NCI-H524 (cell line): ENCODE measurements at places on chromosomes 12 and 14.

GRCh38 chr12:58564721-58565120 lies 355.6 kb downstream of the LRIG3 start:
- DNase-seq: no peak

GRCh38 chr12:122969676-122970075 lies 3.4 kb upstream of the ABCB9 start:
- no peak for DNase-seq

GRCh38 chr14:56358275-56358674 lies 221.3 kb upstream of the TMEM260 start:
- DNase-seq: no peak

- no peak for DNase-seq
Observed at GRCh38 chr14:31166271-31166561, 41.4 kb downstream of the HECTD1 start.

DNA sequence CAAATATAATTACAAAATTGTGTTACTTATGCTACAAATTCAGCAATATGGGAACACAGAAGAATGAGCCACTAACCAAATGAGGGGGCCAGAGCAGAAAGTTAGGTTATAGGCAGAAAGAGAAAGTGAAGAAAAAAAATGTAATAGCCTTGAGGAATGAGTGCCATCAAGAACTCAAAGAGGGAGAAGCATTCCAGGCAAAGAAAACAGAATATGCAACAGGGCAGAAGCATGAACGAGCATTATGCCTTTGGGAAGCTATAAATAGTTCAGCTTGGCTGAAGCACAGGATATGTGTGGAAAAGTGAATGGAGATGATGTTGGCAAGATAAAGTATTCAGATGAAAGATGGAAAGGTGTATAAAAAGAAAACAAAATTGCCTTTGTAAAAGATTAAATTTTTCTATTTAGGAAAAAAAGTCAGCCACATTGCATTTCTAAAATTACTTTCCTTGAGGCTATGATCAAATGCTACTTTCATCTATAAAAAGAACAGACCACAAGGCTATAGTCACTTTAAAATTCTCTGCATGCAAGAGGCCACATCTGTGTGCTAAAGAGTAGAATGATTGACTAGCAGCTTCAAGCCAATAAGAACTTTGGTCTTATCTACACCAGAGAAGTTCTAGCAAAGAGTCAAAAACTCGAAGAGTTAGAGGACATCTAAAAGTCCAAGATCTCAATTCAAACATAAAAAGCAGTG lies 193.6 kb upstream of the GARIN6 start:
- DNase-seq: no peak

GRCh38 chr12:57522887-57523705 lies 472 bp downstream of the MBD6 start:
- peak; percentile 48 for DNase-seq

- DNase-seq: no peak
Observed at GRCh38 chr12:130097342-130097741, 64.9 kb upstream of the FZD10 start.

- DNase-seq: no peak
Observed at GRCh38 chr14:96808619-96809406, 11.6 kb downstream of the VRK1 start.

DNA sequence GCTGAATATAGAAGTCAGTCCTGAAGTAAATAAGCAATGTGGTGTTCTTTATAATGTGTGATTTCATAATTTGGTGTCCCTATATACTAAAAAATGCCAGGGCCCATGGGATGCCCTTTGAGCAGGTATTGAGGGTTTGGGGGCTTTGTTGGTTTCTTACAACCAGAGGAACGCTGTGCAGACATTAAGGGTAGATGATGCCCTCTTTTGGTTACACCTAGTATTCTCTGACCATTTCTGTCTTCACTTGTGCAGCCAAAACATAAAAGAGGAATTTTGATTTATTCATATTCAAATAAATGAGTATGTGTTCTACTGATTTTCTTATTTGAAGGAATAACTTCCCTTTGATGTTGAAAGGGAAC lies 3.0 kb downstream of the LGR5 start:
- no peak for DNase-seq

DNA sequence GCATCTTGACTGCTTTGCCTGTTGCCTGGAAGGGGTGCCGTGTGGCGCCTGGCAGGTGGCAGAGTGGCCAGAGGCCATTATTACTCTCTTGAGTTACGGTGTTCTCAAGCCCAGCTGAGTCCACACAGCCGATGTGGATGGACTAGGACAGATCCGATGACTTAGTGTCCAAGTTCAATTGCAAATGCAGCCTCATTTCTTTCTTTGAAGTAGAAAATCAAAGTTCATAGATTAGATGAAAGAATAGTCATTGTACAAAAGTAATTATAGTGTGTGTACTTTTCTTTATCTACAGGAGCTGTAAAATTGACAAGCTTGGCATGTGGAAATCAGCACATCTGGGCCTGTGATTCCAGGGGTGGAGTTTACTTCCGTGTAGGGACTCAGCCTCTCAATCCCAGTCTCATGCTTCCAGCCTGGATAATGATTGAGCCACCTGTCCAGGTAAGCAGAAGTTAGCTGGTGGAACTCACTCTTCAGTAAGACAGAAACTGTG lies 44.7 kb downstream of the ANKRD9 start:
- DNase-seq: no peak

GRCh38 chr14:103313704-103314103 lies 20.3 kb upstream of the EIF5 start:
- no peak for DNase-seq

GRCh38 chr14:95356245-95356869 lies 36.6 kb upstream of the CLMN start:
- peak; percentile 54 for DNase-seq

- no peak for DNase-seq
Observed at GRCh38 chr12:32568228-32568627, 110.9 kb upstream of the DNM1L start.

DNA sequence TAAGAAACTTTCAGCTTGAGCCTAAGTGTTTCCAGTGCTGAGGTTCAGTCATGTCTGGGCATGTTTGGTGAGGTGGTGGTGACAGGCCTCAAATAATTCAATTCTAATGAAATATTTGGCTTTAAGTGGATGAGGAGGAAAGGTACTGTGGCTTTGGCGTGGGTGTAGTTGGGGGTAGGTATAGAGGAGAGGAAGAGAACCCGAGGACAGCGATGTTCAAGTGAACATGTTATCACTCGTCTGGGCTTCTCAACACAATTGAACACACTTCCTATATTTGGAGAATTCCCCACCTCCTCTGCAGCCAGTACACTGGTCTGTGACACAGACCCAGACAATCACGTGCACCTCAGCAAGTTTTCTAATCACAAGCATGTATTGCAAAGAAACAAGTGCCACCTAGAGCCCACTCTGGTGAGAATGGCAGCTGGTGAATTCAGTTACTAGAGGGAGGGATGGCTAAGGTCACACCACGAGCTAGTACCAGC lies 53.0 kb downstream of the IFNG-AS1 start:
- DNase-seq: peak; percentile 19

GRCh38 chr12:83859021-83859420 lies 1053.6 kb downstream of the SLC6A15 start:
- DNase-seq: no peak

DNA sequence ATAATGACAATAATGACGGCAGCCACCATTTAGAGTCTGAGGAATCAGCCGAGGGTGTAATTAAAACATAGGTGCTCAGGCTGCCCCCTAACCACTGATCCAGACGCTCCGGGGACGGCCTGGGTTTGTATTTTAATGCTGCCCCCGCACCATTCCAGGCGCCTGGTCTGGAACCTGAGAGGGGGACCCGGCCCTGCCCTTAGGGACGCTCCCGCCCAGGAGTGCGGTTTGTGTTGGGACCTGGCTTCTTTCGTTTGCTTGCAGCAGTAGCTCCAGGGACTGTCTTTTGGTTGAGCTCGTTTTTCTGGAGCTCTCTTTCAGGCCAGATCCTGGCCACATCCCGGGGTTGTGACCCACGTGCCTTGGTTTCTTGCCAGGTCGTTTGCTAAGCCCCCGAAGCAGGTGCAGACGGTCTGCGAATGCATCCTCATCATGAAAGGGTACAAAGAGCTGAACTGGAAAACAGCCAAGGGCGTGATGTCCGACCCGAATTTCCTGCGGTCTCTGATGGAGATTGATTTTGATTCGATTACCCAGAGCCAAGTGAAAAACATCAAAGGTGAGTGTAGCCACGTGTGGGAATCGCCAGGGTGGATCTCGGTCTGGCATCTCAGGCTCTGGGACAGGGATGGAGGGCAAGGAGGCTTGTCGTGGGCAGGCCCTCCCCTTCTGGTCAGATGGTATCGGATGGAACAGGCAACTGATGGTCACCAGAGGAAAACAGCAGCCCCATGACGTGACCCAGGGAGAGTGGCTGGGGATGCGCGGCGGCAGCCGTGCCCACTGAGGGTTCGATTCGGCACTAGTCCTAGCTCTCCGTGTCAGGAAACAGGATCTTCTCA lies 63.5 kb downstream of the CCDC92 start:
- DNase-seq: no peak

DNA sequence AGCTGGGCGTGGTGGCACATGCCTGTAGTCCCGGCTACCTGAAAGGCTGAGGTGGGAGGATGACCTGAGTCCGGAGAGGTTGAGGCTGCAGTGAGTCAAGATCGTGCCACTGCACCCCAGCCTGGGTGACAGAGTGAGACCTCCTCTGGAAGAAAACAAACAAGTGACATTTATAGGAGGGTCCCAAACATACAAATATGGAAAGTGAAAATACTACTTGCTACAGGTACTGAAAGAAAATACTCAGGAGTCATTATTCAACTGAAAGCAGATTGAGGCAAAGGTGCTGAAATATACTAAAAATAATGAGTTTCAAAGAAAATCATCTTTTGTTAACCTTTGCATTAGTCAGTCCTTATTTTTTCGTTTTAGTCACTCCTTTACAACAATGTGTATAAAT lies 53.5 kb downstream of the ETV6 start:
- no peak for DNase-seq

GRCh38 chr12:22046968-22047390 lies 961 bp downstream of the CMAS start:
- DNase-seq: no peak

GRCh38 chr14:38047195-38047902 lies 160.4 kb upstream of the SSTR1 start:
- DNase-seq: no peak

GRCh38 chr14:100822013-100822412 lies 3.9 kb upstream of the MEG3 start:
- DNase-seq: no peak

DNA sequence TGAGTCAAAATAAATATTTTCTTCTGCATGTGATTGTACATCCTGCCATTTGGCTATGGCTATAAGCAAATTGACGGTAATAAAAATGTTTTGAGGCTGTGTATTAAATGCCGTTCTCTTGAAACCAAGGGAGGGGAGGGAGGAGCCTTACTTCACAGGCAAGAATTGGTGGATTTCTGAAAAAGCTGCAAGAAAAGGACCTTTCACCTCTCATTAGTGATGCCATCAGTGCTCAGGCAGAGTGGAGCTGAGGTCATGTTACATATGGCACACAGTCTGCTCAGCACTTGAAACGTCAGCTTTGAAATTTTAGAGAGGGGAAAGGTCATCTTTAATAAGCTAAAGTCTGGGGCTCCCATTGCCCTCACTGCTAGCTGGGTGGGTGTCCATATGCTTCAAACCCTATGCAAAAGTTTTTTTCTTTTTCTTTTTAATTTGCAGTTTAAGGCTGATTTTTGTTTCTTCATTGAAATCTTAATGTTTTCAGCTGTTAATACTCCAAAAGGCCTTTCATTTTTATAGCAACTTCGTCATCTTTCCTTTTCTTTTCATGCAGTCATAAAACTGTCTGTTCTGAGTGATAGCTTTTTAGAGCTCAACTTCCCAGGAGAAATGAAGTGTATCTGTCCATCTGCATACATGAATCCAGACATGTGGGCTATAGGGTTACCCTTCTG lies 9.8 kb upstream of the SIX1 start:
- DNase-seq: peak; percentile 97

GRCh38 chr14:23936084-23936829 lies 17.3 kb upstream of the DHRS4 start:
- no peak for DNase-seq

GRCh38 chr12:109714913-109715244 lies 1.3 kb downstream of the FAM222A start:
- peak; percentile 55 for DNase-seq

DNA sequence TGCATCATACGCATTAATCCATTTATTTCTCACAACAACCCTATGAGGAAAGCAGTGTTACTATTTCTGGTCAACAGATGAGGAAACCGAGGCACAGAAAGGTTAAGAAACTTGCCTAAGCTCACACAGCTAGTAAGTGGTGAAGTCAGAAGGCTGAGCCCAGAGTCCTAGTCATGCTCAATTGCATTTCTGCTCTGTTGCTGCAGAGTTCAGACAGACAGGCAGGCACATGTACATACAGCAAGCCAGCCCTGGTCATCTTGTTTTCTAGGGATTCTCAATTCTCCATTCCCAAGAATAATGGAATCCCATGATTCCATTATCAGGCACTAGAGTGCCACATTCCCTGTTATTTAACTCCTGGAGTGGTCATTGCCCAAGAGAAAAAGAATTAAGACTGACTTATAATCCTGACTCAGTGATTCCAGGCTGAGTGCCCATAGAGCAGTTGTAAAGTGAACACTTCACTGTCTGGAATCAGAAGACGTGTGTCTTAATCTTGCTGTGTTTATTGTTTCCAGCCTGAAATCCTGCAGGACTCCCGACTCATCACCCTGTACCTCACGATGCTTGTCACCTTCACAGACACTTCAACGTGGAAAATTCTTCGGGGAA lies 10.7 kb downstream of the UBE3B start:
- DNase-seq: no peak

GRCh38 chr12:103780992-103781391 lies 60.0 kb downstream of the NT5DC3 start:
- peak; percentile 91 for DNase-seq

GRCh38 chr12:106412563-106412962 lies 55.0 kb downstream of the POLR3B start:
- DNase-seq: no peak

DNA sequence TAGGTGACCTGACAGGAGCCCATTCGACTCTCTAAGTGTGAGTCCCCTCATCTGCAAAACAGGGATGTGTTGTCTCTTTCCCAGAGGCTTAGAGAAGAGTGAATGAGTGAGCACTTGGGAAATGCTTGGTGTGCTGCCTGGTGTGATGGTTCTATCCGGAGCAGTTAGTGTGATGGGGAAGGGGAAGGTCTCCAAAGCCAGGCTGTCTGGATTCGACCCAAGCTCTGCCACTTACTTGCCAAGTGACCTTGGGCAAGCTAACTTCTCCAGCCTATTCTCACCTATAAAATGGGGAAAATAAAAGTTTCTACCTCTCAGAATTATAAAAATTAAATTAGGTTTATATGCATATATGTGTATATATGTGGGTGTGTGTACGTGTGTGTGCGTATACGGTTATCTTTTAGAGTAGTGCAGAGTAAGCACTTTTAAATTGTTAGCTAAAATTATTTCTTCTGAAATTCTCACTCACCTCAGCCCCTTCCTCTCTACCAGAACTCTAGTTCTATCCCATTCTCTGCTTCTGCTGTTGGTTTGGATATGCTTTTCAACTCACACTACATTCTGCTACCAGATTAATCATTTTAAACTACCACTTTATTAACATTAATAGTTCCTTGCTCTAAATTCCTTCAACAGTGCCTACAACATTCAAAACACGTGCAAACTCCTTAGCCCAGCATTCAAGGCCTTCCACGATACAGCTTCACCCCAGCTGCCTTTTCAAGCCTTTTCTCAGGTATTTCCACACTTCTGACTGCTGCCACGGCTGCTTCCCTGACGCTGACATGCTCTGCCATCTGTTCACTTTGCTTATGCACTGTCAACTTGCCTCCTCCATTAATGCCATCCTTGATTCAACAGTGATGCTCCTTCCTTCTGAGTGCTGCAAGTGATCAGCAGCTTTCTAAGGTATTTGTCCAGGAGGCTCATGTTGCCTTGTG lies 55.3 kb downstream of the DICER1 start:
- peak; percentile 95 for DNase-seq

GRCh38 chr12:2970744-2971143 lies 11.5 kb downstream of the TEAD4 start:
- no peak for DNase-seq
